ENCODE measurements at places on chromosomes 7 and 10.

GRCh38 chr7:149783386-149784250 lies 10.2 kb upstream of the ZNF467 start:
- DNase-seq, result no peak

GRCh38 chr10:34469446-34469845 lies 345.6 kb downstream of the PARD3 start:
- DNase-seq, result no peak

DNA sequence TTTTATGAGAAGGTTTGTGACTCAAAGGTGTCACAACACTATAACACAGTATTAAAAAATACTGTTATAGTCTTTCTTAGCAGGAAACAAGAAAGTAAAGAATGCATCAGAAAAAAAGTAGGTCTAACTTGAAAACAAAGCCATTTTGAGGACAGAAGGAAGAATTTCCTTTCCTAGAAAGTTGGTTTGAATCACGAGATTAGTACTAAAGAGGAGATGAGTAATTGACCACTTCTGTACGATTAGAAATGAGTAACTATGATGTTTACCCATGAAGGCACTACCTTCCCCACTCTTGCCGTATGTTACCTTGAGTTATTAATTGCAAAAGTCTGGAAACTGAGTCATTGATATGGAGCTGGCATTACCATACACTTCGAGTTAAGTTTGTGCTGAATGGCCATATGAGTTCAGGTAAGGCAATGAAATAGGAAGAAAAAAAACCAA lies 65.2 kb downstream of the FAM185A start:
- DNase-seq, result no peak

DNA sequence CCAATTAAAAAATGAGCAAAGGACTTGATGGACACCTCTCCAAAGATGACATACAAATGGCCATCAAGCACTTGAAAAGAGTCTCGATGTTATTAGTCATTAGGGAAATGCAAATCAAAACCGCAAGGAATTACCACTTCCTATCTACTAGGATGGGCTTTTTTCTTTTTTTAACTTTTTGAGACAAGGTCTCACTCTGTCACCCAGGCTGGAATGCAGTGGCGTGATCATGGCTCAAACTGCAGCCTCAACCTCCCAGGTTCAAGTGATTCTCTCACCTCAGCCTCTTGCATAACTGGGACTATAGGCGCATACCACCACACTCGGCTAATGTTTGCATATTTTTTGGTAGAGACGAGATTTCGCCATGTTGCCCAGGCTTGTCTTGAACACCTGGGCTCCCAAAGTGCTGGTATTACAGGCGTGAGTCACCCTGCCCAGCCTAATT lies 13.6 kb downstream of the NKX1-2 start:
- no peak for DNase-seq

DNA sequence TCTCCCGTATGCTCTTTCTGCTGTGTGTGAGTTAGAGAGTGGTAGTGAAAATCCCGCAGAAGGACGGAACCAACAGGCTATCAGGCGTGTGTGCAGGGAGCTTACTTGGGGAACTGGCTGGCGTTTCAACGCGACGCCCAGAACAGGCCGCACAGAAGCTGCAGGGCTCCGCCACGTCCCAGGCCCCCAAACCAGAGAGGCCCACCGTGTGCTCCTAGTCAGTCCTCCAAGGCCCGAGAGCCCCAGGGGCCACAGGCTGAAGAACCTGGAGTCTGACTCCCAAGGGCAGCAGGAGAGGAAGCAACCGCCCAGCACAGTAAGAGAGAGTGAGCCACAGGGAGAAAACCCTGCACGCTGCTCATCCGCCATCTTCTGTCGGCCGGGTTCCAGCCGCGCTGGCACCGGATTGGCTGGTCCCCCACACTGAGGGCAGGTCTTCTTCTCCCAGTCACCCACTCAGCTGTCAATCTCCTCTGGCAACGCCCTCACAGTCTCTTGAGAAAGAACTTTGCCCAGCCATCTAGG lies 730.6 kb upstream of the VSTM2A start:
- no peak for DNase-seq

GRCh38 chr7:46551603-46552002 lies 630.5 kb upstream of the IGFBP3 start:
- DNase-seq, result no peak

GRCh38 chr10:97850446-97850845 lies 803 bp downstream of the GOLGA7B start:
- no peak for DNase-seq

DNA sequence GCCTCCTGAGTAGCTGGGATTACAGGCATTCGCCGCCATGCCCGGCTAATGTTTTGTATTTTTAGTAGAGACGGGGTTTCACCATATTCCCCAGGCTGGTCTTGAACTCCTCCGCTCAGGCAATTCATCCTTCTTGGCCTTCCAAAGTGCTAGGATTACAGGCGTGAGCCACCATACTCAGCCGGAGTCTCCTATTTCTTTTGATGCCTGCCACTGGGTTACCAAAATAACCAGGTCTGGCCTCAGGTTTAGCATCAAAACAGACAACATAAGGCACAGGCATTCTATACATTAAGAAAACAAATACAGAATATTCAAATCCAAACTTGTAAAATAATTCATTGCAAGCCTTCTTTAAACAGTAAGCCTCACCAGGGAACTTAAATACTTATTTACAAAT lies 289.8 kb upstream of the IMMP2L start:
- DNase-seq, result no peak

DNA sequence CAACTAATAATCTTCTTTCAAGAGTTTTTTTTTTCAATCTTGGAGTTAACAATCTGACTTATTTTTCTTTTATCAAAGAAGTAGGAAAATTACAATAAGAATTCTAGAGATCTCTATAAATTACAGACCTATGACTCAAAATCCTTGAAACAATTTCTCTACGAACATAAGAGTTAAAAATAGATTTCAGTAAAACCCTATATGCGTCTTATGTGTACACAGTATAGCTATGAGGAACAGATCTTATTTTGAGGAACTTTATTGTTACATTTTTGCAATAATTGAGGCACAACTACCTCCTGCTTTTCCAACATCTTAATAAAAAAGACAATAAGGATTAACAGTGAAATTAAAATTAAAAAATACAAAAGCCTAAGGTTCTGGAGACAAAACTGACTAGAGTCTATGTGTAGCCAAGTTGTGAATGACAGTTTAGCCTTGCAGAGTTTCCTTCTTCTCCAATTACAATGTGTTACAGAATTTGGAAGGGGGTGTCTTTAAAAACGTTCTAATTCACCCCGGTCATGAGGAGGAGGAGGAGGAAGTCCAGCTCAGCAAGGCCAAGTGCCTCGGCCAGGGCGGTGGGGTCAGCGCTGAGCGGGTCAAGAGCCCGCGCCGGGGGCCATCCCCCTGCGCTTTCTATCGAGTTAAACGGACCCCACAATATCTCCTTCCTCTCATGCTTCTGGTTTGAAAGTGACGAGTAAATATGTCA lies 40.5 kb downstream of the AMZ1 start:
- no peak for DNase-seq

DNA sequence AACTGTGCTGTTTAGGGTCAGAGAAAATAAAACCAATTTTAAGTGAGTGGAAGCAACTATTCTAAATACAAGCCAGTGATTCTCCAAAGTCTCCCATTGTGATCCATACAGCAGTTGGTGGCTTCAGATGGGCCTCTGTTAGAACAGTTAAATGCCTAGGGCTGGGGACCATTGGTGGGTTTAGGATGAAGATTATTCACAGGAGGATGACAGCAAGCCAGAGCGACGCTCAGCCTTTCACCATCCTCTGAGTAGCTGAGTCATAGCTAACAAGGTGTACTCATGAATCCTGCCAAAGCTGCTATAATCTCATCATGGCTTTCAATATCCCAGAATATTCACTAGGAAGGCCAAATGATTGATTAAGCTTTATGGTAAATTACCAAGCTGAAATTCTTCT lies 39.6 kb downstream of the STARD3NL start:
- DNase-seq, result no peak

DNA sequence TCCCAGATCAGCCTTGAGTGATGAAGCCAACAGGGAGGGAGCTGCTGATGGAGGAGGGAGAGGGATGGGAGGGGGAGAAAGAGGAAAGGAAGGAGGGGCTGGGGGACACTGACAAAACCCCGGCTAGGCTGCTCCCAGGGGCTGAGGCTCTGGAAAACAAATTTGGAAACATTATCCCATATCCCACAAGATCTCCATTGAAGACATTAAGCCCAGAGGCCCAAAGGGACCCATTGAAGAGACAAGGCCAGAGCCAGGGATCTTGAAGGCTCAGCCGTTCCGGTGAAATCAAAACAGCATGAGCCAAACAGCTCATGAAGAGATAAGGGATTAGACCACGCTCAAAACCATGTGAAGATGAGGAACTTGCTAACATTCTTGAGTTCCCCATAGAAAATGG lies 184.3 kb upstream of the ITGB1 start:
- no peak for DNase-seq

- no peak for DNase-seq
Observed at GRCh38 chr7:30914596-30914995, 2.9 kb downstream of the AQP1 start.

GRCh38 chr7:45917658-45918057 lies 3.4 kb downstream of the IGFBP3 start:
- DNase-seq, result no peak

DNA sequence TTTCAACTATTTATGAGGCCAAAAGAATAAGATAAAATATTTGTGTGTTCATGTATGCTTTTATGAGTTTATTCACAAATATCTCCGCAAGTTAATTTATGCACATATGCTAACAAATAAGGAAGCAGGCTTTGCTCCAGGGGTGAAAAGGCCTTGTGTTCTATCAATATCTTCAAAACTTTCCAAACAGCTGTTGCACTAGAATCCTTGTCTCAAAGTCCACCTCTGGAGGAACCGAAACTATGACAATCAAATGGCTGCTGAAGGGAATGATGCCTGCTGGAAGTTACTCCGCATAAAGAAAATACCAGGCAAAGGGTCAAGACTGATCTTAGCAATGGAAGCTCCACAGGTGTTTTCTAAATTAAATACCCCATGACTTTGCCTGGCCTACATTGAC lies 145.0 kb upstream of the GHITM start:
- DNase-seq, result no peak

GRCh38 chr10:17368708-17369272 lies 85.6 kb downstream of the ST8SIA6 start:
- no peak for DNase-seq

- no peak for DNase-seq
Observed at GRCh38 chr10:31578951-31579350, 259.9 kb downstream of the ZEB1 start.

DNA sequence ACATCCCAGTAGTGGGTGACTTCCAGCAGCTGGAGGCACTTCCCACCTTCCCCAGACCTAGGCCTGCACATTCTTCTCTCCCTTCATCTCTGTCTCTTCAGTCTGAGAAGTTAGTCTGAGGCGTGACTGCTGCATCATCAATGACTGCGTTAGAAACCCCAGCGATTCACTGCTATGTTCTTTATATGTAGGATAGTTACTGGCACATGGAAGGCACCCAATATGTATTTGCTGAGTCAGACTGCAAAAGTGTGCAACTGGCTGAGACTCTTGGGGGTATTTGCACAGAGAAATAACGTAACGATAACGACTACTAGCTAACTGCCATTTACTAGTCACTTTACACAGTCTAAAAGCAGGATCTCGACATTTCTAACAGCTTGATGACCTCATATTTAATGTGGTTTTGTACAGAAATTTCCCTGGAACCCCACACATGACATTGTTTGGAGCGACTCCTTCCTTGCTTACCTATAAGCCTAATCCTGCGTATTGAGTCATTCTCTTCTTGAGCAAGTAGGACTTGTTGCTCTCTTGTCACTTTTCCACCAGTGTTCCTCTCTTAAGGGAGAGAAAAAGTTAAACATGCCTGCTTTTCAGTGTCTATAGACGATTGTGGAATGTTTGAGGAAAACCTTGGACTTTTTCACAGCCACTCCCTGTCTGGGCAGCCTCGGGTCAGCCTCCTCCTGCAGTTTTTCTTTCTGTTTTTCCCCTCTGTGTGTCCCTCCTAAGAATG lies 45.5 kb downstream of the THNSL1 start:
- DNase-seq, result no peak

GRCh38 chr10:112335868-112336265 lies 38.0 kb upstream of the ACSL5 start:
- DNase-seq, result no peak

DNA sequence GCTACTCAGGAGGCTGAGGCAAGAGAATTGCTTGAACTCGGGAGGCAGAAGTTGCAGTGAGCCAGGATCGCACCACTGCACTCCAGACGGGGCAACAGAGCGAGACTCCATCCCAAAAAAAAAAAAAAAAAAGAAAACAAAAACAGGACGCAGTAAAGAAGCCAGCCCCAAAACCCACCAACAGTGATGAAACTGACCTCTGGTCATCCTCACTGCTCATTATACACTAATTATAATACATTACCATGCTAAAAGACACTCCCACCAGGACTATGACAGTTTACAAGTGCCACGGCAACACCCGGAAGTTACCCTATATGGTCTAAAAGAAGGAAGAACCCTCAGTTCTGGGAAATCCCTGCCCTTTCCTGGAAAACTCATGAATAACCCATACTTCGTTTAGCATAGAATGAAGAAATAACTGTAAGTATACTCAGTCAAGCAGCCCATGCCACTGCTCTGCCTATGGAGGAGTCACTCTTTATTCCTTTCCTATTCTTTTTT lies 40.0 kb upstream of the EIF4H start:
- DNase-seq, result no peak

GRCh38 chr7:112009081-112009480 lies 197.1 kb downstream of the DOCK4 start:
- no peak for DNase-seq

- no peak for DNase-seq
Observed at GRCh38 chr7:56007167-56007652, 42.8 kb downstream of the NIPSNAP2 start.

DNA sequence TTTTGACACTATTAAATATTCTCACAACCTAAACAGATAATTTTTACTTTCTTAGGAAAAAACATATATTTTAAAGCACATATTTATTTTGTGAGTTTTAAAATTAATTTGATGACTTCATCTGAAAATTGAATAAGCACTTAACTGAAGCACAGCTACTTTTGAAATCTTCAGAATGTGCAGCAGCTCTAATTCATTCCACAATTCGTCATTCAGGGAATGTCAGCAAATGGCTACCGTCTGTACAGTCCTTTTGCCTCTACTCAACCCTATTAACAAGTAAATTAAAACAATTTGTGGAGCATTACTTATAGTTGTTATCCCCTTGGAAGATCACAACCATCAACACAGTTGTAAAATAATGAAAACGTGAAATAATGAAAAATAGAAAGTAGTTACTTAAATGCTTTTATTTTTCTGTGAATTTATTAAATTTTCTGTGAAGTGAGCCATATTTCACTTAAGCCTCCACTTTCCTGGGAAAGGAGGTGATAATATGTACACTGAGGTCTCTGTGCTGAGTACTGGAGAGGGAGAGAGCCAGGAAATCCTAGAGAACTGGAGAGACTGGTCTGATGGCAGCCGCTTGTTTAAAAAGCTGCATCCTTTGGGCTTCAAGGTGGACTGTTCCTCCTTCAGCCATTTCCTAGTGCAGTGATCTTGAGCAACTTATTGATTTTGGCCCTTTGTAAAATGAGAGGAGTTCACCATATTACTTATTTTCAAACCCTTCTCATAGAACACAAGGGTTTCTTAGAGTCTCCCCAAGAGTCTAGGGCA lies 70.6 kb downstream of the REEP3 start:
- DNase-seq, result no peak

GRCh38 chr7:99392046-99392445 lies 16.4 kb downstream of the PDAP1 start:
- no peak for DNase-seq

- DNase-seq, result no peak
Observed at GRCh38 chr10:120949609-120950031, 98.5 kb downstream of the WDR11 start.

Data from activated CD8-positive, alpha-beta memory T cell treated with anti-CD3 and anti-CD28 coated beads for 1 hour (primary cell).